ENCODE measurements at places on chromosomes 13 and 19.

GRCh38 chr19:1649706-1650649 is 2.4 kb downstream of the TCF3 start:
- no peak for DNase-seq

- DNase-seq, result peak; percentile 53
Measured at GRCh38 chr19:12956446-12957388, at the start of gene GADD45GIP1. TSS of gene GADD45GIP1 (minus strand) at chr19:12957223. CDS start at chr19:12957212, 11 bp downstream.

DNA sequence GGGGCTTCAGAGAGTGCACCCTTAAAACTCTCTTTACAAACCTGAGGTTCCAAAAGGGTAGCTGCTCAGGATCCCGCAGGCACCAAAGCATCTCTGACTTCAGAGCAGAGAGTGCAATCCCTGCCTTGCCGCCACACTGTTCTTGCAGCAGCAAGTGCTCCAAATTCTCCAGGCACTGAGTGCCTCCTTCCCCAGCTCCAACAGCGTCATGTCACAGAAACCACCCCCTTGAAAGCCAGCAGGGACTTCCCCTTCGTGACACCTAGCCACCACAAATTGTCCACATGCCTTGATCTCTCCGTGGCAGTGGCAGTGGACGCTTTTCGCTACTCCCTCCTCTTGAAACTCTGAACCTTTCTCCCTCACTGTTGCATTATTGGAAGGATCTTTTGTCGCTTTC is 39.9 kb downstream of the MBNL2 start:
- no peak for DNase-seq

DNA sequence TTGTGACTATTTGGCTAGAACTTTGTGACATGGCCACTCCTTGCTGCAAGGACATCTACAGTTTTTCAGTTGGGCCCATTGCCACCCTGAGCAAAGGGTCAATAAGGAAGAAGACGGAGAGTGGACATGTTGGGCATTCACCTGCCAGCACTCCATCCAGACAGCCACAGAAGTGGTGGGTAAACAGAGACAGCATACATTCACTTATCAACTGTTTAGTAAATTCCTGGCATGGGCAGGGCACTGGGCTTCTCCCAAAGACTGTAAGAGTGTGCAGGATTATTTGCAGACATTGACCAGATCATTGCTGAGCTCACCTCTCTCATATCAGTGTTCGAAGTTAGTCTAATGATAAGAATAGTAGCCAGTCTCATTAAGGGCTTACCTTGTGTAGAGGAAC is 29.2 kb downstream of the SIPA1L3 start:
- DNase-seq, result peak; percentile 31

DNA sequence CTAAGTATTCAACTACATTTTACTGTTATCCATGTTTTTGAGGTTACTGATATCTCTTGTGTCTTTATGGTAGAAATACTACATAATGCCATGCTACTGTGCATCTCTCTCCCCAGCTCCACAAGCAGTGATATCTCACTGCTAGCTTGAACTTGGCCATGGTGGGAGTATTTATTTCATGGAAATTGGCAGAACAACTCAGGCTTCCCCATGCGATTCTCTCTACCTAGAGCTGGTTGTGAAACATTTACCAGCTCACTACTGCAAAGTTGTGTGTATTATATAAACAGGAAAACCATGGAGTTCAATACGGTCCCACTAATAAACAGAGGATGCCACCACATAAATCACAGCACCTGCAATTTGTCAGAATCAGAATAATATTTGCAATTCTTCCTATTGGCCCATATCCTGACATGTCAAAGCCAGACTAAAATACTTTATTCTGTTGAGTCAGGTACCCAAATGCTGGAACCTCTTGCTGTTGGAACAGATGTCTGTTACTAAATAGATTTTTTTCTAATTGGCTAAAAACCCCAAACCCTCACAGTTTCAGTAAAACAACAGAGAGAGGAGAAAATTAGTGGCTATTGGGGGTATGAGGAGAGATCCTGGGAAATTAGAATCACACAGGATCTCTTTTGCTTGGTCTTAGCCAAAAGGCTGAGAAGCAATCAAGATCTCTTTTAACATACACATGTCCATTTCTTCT is 91.4 kb upstream of the SLC10A2 start:
- DNase-seq, result no peak

DNA sequence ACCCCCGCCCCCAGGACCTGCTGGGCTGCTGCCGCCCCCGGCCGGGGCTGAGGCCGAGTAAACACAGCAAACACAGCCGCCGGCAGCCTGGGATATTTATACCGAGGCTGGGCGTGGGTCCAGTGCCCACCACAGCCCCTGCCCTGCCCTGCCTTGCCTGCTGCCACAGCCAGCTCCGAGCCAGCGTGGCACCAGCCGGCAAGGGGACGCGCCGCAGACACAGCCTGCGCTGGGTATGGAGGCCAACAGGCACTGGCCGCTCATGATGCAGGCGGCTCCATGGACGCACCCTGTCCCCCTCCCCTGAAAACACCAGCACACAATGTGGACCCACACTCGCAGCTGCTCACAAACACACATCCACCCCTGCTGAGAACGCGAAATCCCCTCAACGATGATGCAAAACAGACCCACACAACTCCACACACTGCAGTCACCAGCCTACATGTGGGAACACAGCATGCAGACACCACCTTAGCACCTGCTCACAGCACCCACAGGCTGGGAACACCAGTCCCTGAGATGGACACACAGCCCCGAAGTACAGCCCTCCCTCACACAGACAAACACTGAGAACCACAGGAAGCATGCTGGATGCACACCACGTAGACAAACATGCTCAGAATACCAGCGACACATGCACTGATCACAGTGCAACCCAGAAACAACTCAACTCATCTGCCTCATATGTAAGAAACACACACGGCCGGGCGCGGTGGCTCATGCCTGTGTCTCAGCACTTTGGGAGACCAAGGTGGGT is 16.2 kb downstream of the CCDC97 start:
- DNase-seq, result no peak

GRCh38 chr13:78659732-78660494 is 958 bp upstream of the OBI1 start:
- DNase-seq, result no peak

GRCh38 chr13:46473806-46474205 is 79.2 kb upstream of the LRCH1 start:
- no peak for DNase-seq

- no peak for DNase-seq
Measured at GRCh38 chr13:100470866-100471505, 117.6 kb downstream of the GGACT start.

- DNase-seq, result no peak
Measured at GRCh38 chr13:109160887-109161669, 531.7 kb downstream of the MYO16 start.

DNA sequence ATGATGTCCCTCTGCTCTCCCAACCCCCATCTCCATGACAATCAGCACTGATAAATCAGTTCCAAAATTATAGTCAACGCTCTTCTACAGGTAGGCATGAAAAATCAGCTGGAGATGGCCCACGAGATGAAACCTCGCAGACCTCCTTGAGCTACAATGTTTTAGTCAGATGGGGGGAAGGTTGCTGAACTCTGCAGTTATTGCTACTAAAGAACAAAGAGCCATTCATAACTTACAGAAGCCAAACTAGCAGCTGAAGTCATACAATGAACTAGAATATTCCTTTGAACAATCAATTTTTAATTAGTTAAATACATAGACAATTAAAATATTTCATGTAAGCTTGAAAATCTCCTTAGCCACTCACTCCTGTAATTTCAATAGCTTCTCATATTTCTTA is 179.2 kb downstream of the NHLRC3 start:
- no peak for DNase-seq

GRCh38 chr19:3982701-3983541 is 2.3 kb downstream of the EEF2 start:
- DNase-seq, result no peak

- no peak for DNase-seq
Measured at GRCh38 chr13:46369506-46370277, 17.4 kb downstream of the RUBCNL start.
